ENCODE measurements at places on chromosomes 12 and 14. TPM values are rescaled to one million over a fixed set of nuclear protein-coding genes. Genes with fewer than 3 reads are reported as not detected.

The BLTP3B gene
- 36.8 TPM for total RNA-seq

The TAS2R14 gene
- total RNA-seq, result 8.2 TPM

The GARIN6 gene
- not detected for total RNA-seq

The CLEC9A gene
- total RNA-seq, result 0.93 TPM

The FLVCR2 gene
- total RNA-seq, result 6.2 TPM

The STXBP6 gene
- total RNA-seq, result 6.8 TPM

The IFI27 gene
- total RNA-seq, result 20.4 TPM

The NFATC4 gene
- total RNA-seq, result 53.0 TPM

The SERPINA9 gene
- not detected for total RNA-seq

The RD3L gene
- 0.23 TPM for total RNA-seq

The PKP2 gene
- total RNA-seq, result 19.1 TPM

The CCND2 gene
- total RNA-seq, result 111 TPM

The PIANP gene
- 2.0 TPM for total RNA-seq
